ENCODE measurements at places on chromosomes 7 and 10. TPM values are rescaled to one million over a fixed set of nuclear protein-coding genes. Genes with fewer than 3 reads are reported as not detected.

Gene TAS2R3
- 0.41 TPM for total RNA-seq

GRCh38 chr7:38300175-38300574, 26.7 kb upstream of the TARP start:
- peaks cover 24% of the 10 kb centered on the region for H3K27me3 ChIP-seq
- DNase-seq: no peak
- H3K27ac ChIP-seq: no peak overlapping the region
- H3K4me1 ChIP-seq: no peaks in the 10 kb centered on the region
- no peak overlapping the region for H3K4me3 ChIP-seq
- H3K36me3 ChIP-seq: no peaks in the 10 kb centered on the region

Gene TFR2
- 0.25 TPM for total RNA-seq

DNA sequence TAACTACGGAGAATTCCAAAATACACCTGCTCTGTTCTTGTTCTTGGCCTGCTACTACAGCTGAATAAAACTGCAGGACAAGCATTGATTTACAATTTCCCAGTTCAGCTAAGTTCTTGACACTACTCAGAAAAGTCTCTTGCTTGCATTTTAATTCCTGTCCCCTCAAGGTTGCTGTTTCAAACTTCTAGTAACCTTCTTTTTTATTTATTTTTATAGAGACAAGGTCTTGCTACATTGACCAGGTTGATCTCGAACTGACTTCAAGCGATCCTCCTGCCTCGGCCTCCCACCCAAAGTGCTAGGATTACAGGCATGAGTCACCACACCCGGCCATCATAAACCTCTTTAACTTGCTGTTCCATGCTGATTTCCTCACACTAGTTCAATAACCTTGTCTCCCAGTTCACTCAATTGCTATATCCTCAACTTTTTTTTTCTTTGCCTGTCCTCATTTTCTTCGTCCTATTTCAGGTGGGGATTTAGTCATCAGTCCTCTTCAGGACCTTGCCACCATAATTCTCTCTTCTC, 79.9 kb downstream of the ARHGAP21 start:
- H3K4me3 ChIP-seq: no peak overlapping the region
- DNase-seq: no peak
- no peaks in the 10 kb centered on the region for H3K27me3 ChIP-seq
- H3K36me3 ChIP-seq: no peaks in the 10 kb centered on the region
- H3K27ac ChIP-seq: no peak overlapping the region

Gene PDAP1
- total RNA-seq: 93.2 TPM

DNA sequence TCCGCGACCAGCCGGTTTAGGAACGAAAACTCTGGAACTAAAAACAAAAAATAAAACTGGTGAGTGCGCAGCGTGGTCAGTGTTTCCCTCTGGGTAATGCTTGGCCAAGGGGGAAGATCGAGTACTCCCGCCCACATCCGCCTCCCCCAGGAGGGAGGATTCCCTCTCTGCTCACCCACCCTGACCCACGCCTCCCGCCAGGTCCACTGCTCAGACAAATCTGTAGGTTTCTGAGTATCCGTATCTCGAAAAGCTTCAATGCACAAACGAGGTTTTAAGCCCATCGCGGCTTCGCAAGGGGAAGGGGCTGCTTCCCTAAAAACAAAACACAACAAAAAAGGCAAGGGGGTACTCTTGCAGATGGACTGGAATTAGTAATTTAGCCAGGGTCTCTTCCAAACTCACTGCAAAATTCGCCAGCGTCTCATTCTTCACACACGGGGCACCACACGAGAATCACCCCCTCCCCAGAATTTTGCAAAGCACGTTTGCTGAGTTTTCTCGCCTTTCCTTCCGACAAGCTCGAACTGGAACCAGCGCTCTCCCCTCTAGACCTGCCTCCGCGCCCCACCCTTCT, 75.2 kb downstream of the INSIG1 start:
- H3K27ac ChIP-seq: no peak overlapping the region
- H3K4me1 ChIP-seq: peaks cover 49% of the 10 kb centered on the region
- no peaks in the 10 kb centered on the region for H3K36me3 ChIP-seq
- peaks cover 96% of the 10 kb centered on the region for H3K27me3 ChIP-seq

- no peaks in the 10 kb centered on the region for H3K4me1 ChIP-seq
- no peak overlapping the region for H3K4me3 ChIP-seq
- no peak for DNase-seq
- H3K27ac ChIP-seq: no peak overlapping the region
Observed at GRCh38 chr10:126806498-126806897, 98.7 kb upstream of the DOCK1 start.

Gene TAS2R40
- not detected for total RNA-seq

Gene DPP6
- total RNA-seq: 0.25 TPM

Gene LIPJ
- total RNA-seq: not detected

Gene ADCY1
- total RNA-seq: 2.8 TPM

DNA sequence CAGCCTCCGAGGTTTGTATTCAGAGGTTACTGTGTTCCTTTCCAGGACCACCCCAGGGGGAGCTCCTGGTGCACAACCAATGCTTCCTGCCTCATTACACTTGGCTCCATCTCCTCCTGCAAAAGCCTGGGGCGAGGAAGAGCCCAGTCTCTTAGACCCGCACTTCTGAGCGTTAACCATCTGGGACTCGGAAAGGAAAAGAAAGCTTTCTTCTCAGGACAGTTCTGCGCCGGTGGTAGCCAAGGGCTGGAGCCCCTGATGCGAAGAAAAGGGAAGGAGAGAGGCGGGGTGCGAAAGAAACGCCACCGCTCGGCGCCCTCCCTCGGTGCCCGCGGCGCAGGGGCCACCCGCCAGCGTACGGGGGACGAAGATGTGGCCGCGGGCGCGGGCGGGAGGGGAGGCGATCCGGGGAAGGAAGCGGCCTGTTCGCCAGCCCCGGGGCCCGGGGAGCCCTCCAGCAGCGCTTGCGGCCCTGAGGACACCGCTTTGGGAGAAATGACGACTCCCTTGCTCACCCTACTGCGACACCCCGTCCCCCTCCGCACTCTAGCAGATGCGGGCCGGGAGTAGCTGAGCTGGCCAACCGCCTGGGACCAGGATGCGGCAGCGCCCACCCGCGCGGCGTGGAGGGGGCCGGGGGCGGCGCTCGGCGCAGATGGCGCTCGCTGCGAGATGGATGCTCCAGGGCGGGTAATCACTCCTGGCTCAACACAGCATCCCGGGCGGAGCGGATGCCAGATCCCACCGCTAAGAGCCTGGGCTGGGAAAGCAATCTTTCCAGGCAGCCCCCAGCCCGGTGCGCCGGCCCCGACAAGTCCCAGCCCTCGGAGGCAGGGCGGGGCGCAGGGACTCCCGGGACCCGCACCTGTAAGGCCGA, 1.3 kb downstream of the NRCAM start:
- peak overlapping the region; percentile 67 for H3K4me3 ChIP-seq
- H3K27ac ChIP-seq: no peak overlapping the region
- peaks cover 26% of the 10 kb centered on the region for H3K4me1 ChIP-seq
- peaks cover 99% of the 10 kb centered on the region for H3K27me3 ChIP-seq
- no peak for DNase-seq
- no peaks in the 10 kb centered on the region for H3K36me3 ChIP-seq

GRCh38 chr10:118523775-118524174, 71.7 kb downstream of the PRLHR start:
- peaks cover 42% of the 10 kb centered on the region for H3K27me3 ChIP-seq
- no peak overlapping the region for H3K27ac ChIP-seq
- no peaks in the 10 kb centered on the region for H3K4me1 ChIP-seq

GRCh38 chr10:11864727-11865126, 41.6 kb downstream of the PROSER2 start:
- DNase-seq: no peak
- no peak overlapping the region for H3K4me3 ChIP-seq
- no peaks in the 10 kb centered on the region for H3K4me1 ChIP-seq
- peaks cover 11% of the 10 kb centered on the region for H3K36me3 ChIP-seq

GRCh38 chr10:129024046-129024445, 443.0 kb upstream of the MGMT start:
- H3K36me3 ChIP-seq: no peaks in the 10 kb centered on the region
- H3K4me3 ChIP-seq: peak overlapping the region; percentile 24
- peaks cover 44% of the 10 kb centered on the region for H3K27me3 ChIP-seq
- H3K27ac ChIP-seq: peak overlapping the region; percentile 76

Gene MYL10
- not detected for total RNA-seq

DNA sequence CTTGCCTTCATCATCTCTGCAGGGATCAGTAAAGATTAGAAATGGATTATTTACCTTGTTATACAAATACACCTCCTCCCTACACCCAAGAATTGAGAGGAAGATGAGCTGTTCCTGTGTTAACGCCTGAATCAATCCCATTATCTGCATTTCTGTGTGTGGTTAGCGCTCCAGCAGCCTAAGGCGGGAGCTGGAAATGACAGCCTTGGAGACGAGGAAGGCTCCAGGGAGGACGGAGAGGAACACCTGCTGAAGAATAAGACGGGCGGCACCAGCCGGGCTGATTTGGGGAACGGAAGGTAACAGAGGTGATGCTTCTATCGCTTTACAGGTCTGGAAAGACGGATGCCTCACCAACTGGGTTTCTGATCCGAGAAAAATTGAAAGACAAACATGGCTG, 34.2 kb upstream of the DDC start:
- no peaks in the 10 kb centered on the region for H3K4me1 ChIP-seq
- DNase-seq: no peak

Gene OR6V1
- total RNA-seq: not detected

DNA sequence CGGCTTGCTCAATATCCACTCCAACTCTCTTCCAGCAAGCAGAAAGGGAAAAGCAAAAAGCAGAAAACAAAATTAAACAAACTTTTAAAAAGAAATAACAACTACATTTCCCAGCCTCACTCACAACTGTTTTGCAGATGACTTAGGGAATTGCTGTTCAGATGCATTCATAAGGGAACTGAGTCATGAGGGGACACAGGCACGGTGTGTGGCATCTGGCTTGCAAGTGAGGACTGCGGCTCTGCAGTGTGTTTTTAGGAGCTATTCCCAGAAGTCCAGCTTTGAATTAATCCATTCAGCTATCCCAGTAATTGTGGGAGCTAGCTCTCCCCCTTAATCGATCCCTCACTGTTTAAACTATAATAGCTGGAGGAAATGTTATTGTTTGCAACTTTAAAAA, 30.3 kb downstream of the PTN start:
- no peaks in the 10 kb centered on the region for H3K36me3 ChIP-seq
- H3K27ac ChIP-seq: no peak overlapping the region
- H3K27me3 ChIP-seq: no peaks in the 10 kb centered on the region
- no peak overlapping the region for H3K4me3 ChIP-seq
- H3K4me1 ChIP-seq: no peaks in the 10 kb centered on the region

Gene SKIDA1
- total RNA-seq: 2.7 TPM

Gene GOLGA7B
- total RNA-seq: 0.60 TPM

Gene ZNF488
- 0.05 TPM for total RNA-seq

- DNase-seq: peak; percentile 38
- no peaks in the 10 kb centered on the region for H3K27me3 ChIP-seq
- H3K4me1 ChIP-seq: no peaks in the 10 kb centered on the region
- no peaks in the 10 kb centered on the region for H3K36me3 ChIP-seq
- peak overlapping the region; percentile 61 for H3K27ac ChIP-seq
Observed at GRCh38 chr7:145692237-145692950, 424.2 kb upstream of the CNTNAP2 start.

DNA sequence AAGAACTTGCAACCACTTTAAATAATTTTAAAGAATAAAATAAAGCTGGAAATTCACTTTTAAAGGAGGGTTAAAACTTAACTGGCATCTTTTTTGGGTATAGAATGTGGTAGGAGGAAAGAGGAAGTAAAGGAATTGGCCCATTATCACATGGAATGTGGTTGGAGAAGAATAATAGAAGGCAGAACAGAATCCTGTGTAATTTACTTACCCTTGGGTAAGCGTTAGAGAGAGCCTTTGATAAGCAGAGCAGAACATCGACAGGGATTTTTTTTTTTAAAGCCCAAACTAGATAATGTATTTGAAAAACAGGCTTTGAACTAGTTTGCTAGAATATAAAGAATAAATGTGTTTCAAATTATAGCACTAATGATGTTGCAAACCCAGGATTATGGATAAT, 199.8 kb upstream of the KIAA1217 start:
- no peaks in the 10 kb centered on the region for H3K27me3 ChIP-seq
- H3K4me1 ChIP-seq: peaks cover 27% of the 10 kb centered on the region
- DNase-seq: no peak
- H3K4me3 ChIP-seq: peak overlapping the region; percentile 29

Gene ATOH7
- not detected for total RNA-seq

DNA sequence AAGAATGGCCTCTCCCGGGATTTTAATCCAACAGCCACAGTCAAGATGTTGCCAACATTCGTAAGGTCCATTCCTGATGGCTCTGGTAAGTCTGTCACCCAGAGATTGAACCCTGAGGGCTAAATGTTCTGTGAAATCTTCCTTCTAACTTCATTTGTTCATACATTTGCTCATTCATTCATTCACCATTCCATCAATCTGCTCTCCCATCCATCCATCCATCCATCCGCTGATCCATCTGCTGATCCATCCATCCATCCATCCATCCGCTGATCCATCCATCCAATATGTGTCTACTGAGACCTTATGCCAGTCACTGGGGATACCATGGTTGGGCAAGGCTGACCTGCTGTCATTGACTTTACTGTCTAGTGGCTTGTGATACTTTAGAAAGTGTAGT, 65.6 kb downstream of the HK1 start:
- peaks cover 16% of the 10 kb centered on the region for H3K36me3 ChIP-seq
- peaks cover 78% of the 10 kb centered on the region for H3K4me1 ChIP-seq
- no peak overlapping the region for H3K27ac ChIP-seq

GRCh38 chr10:70599319-70599718, 3.2 kb downstream of the PRF1 start:
- no peaks in the 10 kb centered on the region for H3K36me3 ChIP-seq
- peaks cover 4% of the 10 kb centered on the region for H3K4me1 ChIP-seq
- no peak overlapping the region for H3K4me3 ChIP-seq
- DNase-seq: no peak

GRCh38 chr10:91144961-91145360, 75.5 kb upstream of the PCGF5 start:
- H3K36me3 ChIP-seq: no peaks in the 10 kb centered on the region
- H3K4me3 ChIP-seq: no peak overlapping the region
- no peak overlapping the region for H3K27ac ChIP-seq
- DNase-seq: no peak
- H3K4me1 ChIP-seq: no peaks in the 10 kb centered on the region
- H3K27me3 ChIP-seq: peaks cover 4% of the 10 kb centered on the region

- no peak overlapping the region for H3K27ac ChIP-seq
- H3K27me3 ChIP-seq: no peaks in the 10 kb centered on the region
- H3K36me3 ChIP-seq: no peaks in the 10 kb centered on the region
- no peak for DNase-seq
- no peak overlapping the region for H3K4me3 ChIP-seq
Observed at GRCh38 chr10:34396663-34397062, 418.4 kb downstream of the PARD3 start.

GRCh38 chr7:22841954-22842353, 19.3 kb upstream of the TOMM7 start:
- no peak for DNase-seq
- H3K36me3 ChIP-seq: no peaks in the 10 kb centered on the region
- no peak overlapping the region for H3K4me3 ChIP-seq
- peak overlapping the region; percentile 68 for H3K27ac ChIP-seq
- no peaks in the 10 kb centered on the region for H3K27me3 ChIP-seq

GRCh38 chr7:150380463-150380862, 1.3 kb downstream of the ZNF775 start:
- H3K27me3 ChIP-seq: no peaks in the 10 kb centered on the region
- no peak for DNase-seq
- H3K27ac ChIP-seq: peak overlapping the region; percentile 97

- H3K27me3 ChIP-seq: no peaks in the 10 kb centered on the region
- H3K4me1 ChIP-seq: peaks cover 75% of the 10 kb centered on the region
- peaks cover 20% of the 10 kb centered on the region for H3K36me3 ChIP-seq
- peak overlapping the region; percentile 80 for H3K27ac ChIP-seq
- no peak for DNase-seq
Observed at GRCh38 chr7:100467638-100468373, 3.7 kb upstream of the SPACDR start.

GRCh38 chr10:79331709-79332108, 15.6 kb upstream of the PPIF start:
- no peak overlapping the region for H3K4me3 ChIP-seq
- H3K36me3 ChIP-seq: no peaks in the 10 kb centered on the region
- H3K4me1 ChIP-seq: no peaks in the 10 kb centered on the region
- H3K27me3 ChIP-seq: no peaks in the 10 kb centered on the region
- no peak for DNase-seq

Gene UMAD1
- 16.4 TPM for total RNA-seq

Measured in left ventricle myocardium inferior (tissue), 1 donor.